GM23338 (cell line): ENCODE measurements at places on chromosomes 2 and 18. TPM values are rescaled to one million over a fixed set of nuclear protein-coding genes. Genes with fewer than 3 reads are reported as not detected.

DNA sequence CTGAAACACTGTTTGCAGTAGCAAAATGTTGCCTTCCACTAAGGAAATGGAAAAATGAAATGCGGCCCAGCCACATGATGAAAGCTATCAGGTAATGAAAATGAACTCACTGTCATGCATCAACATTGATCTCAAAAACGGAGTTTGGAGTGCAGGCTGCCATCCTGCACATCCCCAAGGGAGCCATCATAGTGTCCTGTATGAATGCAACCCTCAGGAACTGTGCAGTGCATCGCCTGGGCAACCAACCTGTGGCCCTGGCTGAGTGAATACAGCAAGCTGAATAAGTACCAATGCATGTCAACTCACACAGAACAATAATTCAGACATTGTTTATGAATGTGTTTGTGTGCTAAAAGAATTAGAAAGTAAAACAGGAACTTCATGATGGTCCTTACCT lies 23.1 kb upstream of the TXNDC2 start:
- H3K4me1 ChIP-seq = no peaks in the 10 kb centered on the region
- no peak overlapping the region for H3K27ac ChIP-seq
- H3K27me3 ChIP-seq = no peaks in the 10 kb centered on the region
- no peak overlapping the region for H3K4me3 ChIP-seq
- DNase-seq = no peak

DNA sequence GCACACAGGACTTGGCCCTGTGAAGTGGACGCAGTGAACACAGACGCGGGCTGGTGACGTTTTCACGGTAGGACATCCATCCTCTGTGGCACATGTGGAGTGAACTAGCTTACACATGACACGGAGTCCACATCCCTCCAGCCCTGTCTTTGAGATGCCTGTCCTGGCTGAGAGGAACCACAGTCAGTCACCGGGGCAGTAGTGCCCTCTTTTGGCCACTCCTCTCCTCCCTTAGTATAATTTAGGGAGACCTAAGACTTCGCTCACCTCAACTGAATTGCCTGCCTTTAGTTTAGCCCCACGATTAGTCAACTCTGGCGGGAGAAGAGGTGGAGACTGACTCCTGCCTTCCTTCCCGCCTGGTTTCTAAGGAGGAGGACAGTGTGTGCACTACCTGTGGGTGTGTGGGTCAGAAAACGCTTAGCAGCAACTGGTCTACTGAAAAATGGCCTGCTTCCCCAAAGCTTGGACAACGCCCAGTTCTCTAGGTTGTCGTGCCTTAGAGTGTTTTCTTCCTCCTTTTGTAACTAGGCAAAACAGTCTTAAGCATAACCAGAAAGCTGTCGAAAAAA lies 70.6 kb downstream of the MBP start:
- no peaks in the 10 kb centered on the region for H3K27me3 ChIP-seq
- H3K36me3 ChIP-seq = no peaks in the 10 kb centered on the region
- H3K27ac ChIP-seq = no peak overlapping the region
- 0 out of 2 replicates have a peak, but pooled peaks cover 8% of the 10 kb centered on the region for H3K4me1 ChIP-seq
- no peak overlapping the region for H3K4me3 ChIP-seq

The GNLY gene
- total RNA-seq = not detected in 2 replicates

DNA sequence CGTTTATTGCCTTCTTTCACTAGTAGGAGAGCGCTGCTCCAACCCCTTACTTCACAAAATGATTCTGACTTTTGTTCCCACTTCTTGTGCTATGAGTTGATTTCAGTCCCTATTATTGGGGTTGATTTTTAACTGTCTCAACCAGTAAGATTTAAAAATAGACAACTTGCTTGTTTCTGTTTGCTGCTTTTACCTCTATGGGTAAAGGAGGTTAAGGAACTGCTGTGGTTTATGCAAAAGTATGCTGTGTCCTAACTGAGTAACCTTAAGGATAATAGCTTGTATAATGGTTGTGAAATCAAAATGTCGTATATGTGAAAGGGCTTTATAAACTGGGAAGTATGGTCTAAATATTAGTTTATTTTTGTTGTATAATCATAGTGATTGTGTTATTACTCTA lies 22.6 kb downstream of the ALMS1 start:
- no peak for DNase-seq
- H3K36me3 ChIP-seq = no peaks in the 10 kb centered on the region
- H3K4me1 ChIP-seq = no peaks in the 10 kb centered on the region
- no peaks in the 10 kb centered on the region for H3K27me3 ChIP-seq
- no peak overlapping the region for H3K4me3 ChIP-seq

DNA sequence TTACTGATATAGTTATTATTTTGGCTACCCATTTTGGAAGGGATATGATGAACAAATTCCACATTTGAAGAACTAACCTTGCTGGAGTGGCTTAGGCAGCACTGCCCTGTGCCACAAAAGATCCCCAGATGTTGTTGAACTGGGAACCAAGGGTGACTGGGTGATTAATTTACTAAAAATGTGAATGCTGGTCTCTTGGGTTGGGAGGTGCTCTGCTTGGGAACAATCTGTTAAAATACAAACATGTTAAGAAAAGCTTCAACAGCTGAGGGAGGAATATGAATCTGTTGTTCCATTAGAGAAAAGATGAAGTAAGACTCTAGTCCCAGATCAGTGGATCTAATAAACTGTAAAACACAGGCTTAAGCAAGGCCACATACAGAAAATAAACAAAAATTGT lies 1860.1 kb downstream of the SUCLG1 start:
- no peaks in the 10 kb centered on the region; the same call in 1 of the 2 replicates for H3K4me1 ChIP-seq
- DNase-seq = no peak
- no peak overlapping the region for H3K4me3 ChIP-seq
- no peaks in the 10 kb centered on the region for H3K27me3 ChIP-seq

- no peak overlapping the region for H3K4me3 ChIP-seq
- DNase-seq = no peak
- H3K27ac ChIP-seq = no peak overlapping the region
- H3K4me1 ChIP-seq = no peaks in the 10 kb centered on the region
- H3K27me3 ChIP-seq = no peaks in the 10 kb centered on the region
These were observed 116.4 kb upstream of the SMAD2 start for GRCh38 chr18:48046843-48047242.

DNA sequence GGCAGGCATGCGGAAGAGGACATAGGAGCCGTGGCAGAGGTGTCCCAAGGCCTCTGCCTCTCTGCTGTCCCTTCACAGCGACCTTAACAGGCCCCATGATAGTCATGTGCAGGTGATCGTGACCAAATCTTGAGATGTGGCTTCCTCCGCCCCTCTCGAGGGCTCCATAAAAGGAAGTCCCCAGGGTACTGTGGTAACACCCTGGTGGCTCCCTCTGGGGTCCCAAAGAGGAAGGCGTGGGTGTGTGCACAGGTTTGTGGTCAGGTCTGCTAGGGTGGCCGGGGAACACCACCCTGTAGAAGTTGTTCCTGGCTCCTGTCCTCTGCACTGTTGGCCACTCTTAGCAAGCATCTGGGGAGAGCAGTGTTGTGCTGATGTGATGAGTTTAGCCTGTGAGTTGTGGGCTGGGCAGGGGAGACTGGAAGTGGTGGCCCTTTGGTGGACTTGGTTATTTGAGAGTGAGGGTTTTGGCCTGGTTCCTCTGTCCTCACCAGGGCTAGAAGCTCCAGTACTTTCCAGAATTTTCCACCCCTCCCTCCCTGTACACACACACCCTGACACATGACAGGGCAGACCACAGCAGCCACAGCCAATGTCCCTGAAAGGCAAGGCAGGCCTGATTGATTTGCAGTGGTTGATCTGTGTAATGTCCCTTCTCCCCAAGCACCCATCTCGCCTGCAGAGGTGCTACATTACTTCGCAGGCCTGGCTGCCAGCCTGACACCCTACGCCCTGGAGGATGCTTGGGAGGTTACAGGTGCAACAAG lies 68.9 kb upstream of the BOD1L2 start:
- H3K4me1 ChIP-seq = peaks cover 22% of the 10 kb centered on the region
- H3K27ac ChIP-seq = no peak overlapping the region
- H3K27me3 ChIP-seq = no peaks in the 10 kb centered on the region
- H3K4me3 ChIP-seq = no peak overlapping the region

GRCh38 chr2:230326453-230327417 lies at the start of gene SP140L:
Gene SP140L (plus strand): TSS chr2:230327193. CDS start chr2:230327270, 77 bp downstream.
- no peaks in the 10 kb centered on the region; the same call in 1 of the 2 replicates for H3K36me3 ChIP-seq
- H3K4me1 ChIP-seq = no peaks in the 10 kb centered on the region
- DNase-seq = peak; percentile 9

DNA sequence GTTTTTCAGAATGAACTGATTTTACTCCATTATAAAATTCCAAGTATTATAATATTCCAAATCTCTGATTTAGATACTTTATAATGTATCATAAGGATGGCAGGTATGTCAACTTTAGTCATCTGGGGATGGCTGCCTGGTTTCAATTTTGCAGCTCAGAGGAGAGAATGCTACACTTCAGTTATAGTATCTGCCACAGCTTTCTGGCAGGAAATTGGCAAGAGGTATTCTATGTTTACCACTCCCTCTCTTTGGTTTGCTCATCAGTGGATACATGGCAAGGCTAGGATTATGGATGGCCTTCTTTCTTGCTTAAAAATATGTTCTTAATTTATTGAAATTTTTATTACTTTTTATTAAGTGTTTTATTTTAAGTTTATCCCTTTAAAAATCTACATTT lies 67.0 kb upstream of the TNFRSF11A start:
- H3K27ac ChIP-seq = no peak overlapping the region
- no peaks in the 10 kb centered on the region for H3K4me1 ChIP-seq
- peaks cover 17% of the 10 kb centered on the region; the same call in 1 of the 2 replicates for H3K36me3 ChIP-seq

The CCDC141 gene
- 8.0 and 13.4 TPM in 2 replicates for total RNA-seq

DNA sequence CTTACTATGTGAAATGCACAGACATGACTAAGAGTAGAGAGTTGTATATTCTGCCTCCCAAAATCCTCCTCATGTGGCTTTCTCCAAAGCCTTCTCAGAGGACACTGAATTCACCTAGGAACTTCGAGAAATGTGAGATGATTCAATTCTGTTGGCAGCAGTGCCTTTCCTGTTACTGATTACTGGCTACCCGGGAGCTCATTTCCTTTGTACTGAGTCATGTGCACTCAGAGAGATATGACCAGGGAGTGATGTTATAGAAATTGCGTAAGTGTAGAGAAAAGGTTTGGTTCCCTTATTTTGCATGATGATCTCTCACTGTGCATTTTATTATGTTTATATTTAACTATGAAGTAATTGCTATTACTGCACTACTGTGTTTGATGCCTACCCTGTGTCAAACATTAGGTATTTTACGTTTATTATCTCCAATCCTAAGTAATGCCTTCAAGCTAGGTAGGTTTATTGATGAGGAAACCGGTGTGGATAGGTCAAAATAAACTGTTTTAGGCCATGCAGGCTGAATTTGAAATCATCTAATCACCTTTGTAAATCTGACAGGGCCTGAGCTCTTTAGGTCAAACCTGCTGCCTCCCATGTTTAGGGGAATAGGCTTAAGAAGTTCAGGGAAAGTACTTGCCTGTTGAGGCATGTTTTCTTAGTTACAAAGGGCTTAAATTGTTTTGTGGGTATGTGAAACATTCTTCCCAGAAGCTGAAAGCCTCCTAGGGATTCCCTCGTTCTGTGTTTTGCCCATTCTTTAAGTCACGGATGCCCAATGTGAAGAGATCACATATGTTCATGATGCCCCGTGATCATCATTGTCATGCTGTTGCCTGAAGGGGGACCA lies 86.8 kb downstream of the FMNL2 start:
- DNase-seq = no peak
- no peaks in the 10 kb centered on the region for H3K27me3 ChIP-seq
- H3K4me3 ChIP-seq = no peak overlapping the region
- no peaks in the 10 kb centered on the region; the same call in 1 of the 2 replicates for H3K36me3 ChIP-seq

The TMEM178A gene
- 12.3 and 17.4 TPM in 2 replicates for total RNA-seq

- no peaks in the 10 kb centered on the region for H3K36me3 ChIP-seq
- no peak overlapping the region for H3K27ac ChIP-seq
- DNase-seq = no peak
- no peak overlapping the region for H3K4me3 ChIP-seq
- no peaks in the 10 kb centered on the region for H3K4me1 ChIP-seq
These were observed 53.5 kb downstream of the RDH14 start for GRCh38 chr2:18506883-18507509.

DNA sequence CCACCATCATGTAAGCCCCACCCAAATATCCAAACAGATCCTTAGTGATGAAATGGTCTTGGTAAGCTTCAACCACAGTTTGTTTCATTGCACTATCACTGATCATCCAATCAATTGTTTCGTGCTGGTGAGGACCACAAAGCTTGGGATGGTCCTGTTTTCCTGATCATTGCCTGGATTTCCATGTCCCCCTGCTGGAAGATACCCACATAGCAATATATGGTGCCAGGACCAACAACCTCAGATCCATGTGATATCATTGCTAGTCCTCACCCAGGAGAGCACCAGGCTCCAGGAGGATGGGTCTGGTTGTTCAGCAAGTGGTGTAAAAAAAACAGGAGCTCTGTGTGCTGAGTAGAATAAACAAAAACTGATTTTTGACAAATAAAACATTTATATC lies 206.5 kb upstream of the SH3BP4 start:
- peak; percentile 46 for DNase-seq
- H3K27ac ChIP-seq = no peak overlapping the region
- no peaks in the 10 kb centered on the region for H3K4me1 ChIP-seq
- H3K27me3 ChIP-seq = no peaks in the 10 kb centered on the region
- no peak overlapping the region for H3K4me3 ChIP-seq
- H3K36me3 ChIP-seq = no peaks in the 10 kb centered on the region

GRCh38 chr2:67917332-67918054 lies 145.3 kb downstream of the C1D start:
- H3K36me3 ChIP-seq = no peaks in the 10 kb centered on the region
- H3K4me3 ChIP-seq = no peak overlapping the region
- no peak for DNase-seq
- H3K27ac ChIP-seq = no peak overlapping the region
- no peaks in the 10 kb centered on the region for H3K27me3 ChIP-seq

The CGREF1 gene
- 2.3 and 4.1 TPM in 2 replicates for total RNA-seq

The SLC19A3 gene
- total RNA-seq = 9.1 and 12.0 TPM in 2 replicates
